ENCODE measurements at places on chromosomes 3 and 15.

DNA sequence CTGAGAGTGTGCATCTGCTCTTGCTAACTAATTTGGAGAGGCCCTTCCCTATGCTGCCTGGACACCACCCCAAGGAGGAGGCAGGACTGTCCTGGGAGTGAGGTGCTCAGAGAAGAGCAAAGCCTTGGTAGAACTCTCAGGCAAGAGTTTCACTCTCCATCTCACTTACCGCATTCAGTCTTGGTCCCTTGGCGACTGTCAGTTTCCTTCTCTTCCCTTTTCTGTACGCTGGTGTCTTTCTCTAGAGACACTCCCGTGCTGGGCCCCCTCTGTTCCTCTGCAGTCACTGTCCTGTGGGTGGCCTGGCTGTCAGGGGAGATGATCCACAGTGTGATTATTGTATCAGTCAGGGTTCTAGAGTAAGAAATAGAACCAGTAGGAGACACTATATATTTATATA is 44.0 kb downstream of the IDH2 start:
- DNase-seq = no peak

DNA sequence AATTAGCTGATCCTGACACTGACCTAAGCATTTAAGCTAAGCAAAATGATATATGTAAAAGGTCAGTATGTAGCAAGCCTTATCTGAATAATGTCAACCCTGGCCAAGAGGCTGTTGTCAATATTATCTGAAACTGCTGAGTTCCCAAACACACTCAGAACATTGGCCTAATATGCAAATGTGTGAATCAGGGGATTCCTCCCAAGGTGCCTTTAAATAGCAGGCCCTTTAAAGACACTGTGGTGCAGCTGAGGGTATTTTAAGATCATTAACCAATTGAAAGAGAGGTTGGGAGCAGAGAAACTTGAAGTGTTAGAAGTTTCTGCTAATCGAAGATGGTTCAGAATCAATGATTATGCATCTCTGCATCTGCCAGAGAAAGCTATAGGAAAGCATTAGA is 207.0 kb downstream of the NTRK3 start:
- no peak for DNase-seq

DNA sequence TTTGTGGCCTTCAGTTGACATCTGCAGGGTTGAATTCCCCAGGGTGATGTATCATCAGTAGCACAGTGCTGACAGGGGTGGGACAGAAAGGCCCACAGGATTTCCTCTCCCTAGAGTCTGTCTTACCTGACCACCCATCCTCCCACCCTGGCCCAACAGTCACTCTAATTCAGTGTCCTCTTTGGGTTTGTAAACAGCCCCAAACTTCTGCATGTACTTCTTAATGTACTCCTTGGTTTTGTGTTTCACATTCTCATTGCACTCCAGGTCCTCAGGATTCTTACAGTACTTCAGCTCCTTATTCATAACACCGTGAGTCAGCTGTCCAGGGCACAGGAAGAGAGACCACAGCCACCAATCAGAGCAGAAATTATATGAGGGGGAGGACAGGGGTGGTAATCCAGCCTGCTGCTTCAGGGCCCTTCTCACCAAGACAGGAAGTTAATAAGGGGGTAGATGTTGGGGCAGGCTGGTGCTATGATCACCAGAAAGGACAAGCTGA is 37.5 kb downstream of the NBEAL2 start:
- no peak for DNase-seq

DNA sequence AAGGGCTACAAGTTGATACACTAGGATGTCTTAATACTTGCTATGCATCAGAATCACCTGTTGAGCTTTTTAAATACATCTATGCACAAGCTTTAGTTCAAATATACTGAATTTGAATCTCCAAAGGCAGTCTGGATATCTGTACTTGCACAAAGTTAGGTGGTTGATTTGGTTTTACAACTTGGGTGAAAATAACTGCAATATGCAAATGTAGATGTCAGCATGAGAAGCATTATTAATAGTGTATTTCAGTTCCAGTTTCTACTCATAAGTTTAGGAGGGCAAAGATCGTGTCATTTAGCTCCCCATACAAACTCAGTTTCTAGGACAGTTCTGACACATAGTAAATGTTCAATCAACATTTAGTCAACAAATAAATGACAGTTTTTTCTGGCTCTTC is 25.6 kb downstream of the IQCB1 start:
- no peak for DNase-seq

GRCh38 chr3:168162172-168162571 is 66.4 kb upstream of the GOLIM4 start:
- no peak for DNase-seq

All from SK-N-MC (cell line).